ENCODE measurements at places on chromosomes 6 and 20.

- DNase-seq, result no peak
Observed at GRCh38 chr6:155595284-155595683, 139.6 kb upstream of the NOX3 start.

DNA sequence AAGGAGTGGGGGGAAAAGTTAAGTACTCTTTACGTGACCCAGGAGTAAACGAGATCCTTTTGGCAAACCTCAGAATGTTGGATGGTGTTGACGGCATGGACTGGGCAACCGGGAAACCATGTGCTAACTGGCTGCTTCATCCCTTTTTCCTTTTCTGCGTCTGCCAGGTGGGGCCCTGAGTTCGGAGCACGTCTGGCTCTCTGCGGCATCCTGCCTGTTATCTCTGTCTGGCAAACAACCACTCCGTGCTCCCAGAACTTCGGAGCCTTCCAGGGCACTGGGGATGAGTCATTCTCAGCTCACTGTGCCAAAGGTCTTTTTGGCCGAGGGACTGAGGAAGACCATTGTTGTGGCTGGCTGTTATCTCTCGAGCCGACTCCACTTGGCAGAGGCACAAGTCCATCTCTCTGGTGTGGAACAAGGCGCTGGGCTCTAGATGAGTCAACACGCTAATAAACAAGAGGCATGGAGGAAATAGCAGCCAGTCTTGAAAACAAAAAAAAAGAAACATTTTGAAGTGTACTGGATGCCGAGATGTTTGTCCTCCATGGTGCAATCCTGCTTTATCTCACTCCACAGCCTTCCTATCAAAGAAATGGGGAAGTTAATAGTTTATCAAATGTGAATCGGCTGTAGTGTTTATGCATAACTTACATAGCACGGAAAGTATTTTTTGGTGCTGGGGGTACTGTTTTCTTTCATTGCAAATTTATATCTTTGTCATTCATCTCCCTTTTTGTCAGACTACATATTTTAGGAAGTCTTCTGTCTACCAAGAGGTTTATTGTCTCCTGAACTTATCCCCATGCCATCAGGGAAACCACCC, 64.6 kb upstream of the TXNDC5 start:
- no peak for DNase-seq

DNA sequence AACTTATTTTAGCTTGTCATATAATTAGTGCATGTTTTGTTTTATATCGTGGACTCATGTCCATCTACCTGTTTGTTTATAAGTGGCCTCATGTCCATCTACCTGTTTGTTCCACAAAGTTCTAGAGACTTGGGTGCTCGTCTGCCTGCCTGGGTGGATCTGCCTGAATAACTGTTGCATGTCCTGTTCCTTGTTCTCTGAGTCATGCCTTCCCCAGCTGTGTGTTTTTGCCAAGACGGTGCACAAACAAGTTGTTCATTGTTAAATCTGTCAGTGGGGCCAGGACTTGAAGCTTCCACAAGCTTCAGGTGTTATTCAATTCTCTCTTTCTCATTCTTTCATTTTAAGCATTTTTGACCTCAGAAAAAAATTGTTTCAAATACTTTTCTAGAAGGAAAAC, 358.0 kb upstream of the CITED2 start:
- no peak for DNase-seq

GRCh38 chr20:40497899-40498691, 190.9 kb downstream of the MAFB start:
- DNase-seq, result peak; percentile 25

DNA sequence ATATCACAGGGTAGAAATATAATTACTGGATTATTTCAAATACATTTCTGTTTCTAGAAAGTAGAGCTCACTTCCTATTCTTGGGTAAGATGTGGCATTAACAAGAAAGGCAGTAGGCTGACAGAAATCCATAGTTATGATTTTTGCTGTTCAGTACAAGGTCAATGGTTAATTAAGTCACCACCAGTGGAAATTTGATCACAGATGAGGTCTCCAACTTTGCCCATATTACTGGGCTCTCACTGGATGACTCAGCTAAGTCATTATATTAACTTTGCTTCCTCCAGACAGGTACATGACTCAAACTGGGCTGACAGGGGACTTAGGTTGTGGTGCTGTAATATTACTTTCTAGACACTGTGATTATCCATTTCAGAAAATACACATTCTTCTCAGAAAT, 212.4 kb downstream of the GRIK2 start:
- DNase-seq, result no peak

DNA sequence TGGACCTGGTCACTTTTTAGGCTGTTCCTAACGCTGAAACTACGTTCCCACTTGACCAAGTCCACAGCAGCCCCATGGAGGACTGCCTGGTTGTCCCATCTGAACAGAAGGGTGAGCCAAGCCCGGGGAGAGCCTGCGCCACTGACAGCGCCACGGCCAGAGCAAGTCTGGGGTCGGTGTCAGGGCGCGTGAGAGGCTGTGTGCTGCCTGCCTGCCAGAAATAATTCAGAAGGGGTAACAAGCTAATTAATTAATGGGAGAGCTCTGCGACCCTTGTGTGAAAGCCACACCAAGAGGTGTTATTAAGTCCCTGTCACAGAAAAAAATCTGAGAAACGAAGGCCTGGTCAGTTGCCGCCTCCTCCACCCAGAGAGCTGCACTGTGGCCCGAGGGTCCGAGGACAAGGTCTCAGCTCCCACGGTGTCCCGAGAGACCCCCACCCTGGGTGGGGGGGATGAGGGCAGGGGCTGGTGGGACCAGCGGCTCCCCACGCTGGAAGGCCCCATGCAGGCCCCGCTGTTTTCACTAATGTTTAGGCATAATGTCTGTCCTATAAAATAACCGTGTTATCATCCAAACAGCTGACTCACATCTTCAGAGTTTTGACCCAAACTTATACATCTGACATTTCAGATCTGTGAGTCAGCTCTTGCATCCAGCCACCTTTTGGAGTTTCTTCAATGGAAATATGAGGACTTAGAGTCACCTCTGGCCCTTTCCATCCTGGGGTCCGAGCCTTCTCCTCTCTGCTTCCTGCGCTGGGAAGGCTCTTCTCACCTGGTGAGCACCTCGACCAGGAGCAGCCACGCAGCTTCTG, 58.5 kb downstream of the DLL1 start:
- DNase-seq, result no peak

GRCh38 chr20:37288091-37288490, 1.4 kb upstream of the MANBAL start:
- DNase-seq, result no peak

GRCh38 chr20:16419138-16419715, 154.0 kb downstream of the KIF16B start:
- no peak for DNase-seq

DNA sequence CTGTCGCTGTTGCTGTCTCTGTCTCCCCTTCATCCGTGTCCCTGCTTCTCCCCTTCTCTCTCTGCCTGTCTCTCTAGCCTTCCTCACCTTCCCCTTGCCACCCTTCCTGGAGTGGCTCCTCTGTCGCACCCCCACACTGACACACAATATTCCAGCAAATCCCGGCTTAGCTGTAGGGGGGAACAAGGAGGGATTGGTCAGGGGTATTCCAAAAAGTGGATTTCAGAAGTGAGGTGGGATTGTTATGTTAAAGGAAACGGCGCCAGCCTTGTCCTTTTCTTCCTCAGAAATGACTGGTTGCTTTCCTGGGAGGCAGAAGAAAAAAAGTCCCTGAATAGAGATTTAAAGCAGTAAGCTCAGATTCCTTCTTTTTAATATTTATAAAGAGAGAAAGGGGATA, 76.3 kb upstream of the SIRPA start:
- no peak for DNase-seq

GRCh38 chr6:151391471-151392413, at the start of gene ZBTB2:
TSS of gene ZBTB2 (minus strand) at chr6:151391559. CDS start at chr6:151373637, 17,922 bp downstream.
- DNase-seq, result no peak

GRCh38 chr6:115945812-115946211, 114.9 kb downstream of the FRK start:
- DNase-seq, result no peak

DNA sequence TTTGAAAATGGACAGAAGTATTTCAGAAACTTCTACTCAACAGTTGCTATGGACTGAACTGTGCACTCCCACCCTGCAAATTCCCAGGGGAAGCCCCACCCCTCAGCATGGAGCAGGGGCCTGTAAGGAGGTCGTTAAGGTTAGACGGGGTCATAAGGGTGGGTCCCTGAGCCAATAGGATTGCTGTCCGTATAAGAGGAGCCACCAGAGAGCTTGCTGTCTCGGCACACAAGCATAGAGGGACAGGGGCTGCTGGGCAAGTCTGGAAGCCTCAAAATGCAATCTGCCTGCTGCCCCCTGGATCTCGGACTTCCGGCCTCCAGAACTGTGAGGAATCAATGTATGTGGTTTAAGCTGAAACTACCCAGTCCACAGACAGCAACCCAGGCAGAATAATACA, 37.4 kb upstream of the AFDN start:
- no peak for DNase-seq

DNA sequence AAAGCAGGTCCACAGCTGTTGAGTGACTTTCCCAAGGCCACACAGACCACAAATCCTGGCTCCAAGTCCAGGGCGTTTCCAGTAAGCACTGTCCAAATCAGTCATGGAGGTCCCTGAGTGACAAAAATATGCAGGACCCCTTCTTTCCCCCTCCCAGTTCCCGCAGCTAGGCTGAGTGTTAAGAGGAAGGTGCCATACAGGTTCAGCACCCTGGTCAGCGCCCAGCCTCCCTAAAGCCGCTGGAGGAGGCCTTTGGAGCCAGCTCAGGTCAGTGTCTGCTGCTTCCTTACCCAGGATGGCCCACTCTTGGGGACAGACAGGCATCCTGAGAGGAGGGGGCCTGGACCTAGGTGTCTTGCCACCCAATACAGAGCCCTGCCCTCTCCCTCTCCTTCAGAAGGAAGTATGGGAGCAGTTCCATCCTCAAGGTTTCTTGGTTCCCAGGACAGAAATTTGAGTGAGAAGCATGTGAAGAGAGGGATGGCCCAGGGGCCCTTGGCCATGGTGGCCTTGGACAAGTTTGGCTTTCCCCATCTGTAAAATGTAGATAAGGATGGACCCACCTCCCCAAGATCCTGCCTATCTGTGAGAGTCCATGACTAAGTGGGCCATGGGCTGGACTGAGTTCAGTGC, 13.2 kb downstream of the TMEM74B start:
- no peak for DNase-seq

DNA sequence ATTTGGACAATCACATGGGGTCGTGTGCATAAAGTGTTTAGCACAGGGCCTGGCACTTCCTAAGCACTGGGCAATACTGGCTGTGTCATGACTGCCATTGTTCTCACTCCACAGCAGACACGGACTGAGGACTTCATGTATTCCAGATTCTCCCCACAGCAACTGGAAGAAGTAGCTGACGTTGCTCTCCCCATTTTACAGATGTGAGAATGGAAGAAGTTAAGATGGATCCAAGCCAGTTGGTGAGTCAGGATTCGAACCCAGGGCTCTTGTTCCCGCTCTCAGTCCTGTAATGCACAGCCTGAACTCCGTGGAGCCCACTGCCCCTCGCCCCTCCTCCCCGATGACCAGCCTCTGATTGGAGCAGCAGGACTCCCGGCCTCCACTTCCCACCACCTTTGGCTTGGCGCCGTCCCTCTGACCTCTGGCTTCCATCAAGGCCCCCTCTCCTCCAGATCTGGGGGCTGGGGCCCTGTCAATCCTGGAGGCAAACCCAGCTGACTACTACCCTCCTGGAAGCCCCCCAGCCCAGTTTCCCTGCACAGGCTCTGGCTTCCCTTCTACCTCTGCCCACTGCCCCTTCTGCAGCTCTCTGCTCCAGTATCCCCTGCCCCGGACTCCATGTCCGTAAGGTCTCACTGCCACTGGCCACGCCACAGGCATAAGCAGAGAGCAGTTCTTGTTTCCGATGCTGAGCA, 12.7 kb downstream of the NOL4L start:
- DNase-seq, result no peak

GRCh38 chr6:1654054-1654453, 44.3 kb downstream of the FOXC1 start:
- no peak for DNase-seq

GRCh38 chr20:53981752-53982437, 88.5 kb downstream of the BCAS1 start:
- no peak for DNase-seq

DNA sequence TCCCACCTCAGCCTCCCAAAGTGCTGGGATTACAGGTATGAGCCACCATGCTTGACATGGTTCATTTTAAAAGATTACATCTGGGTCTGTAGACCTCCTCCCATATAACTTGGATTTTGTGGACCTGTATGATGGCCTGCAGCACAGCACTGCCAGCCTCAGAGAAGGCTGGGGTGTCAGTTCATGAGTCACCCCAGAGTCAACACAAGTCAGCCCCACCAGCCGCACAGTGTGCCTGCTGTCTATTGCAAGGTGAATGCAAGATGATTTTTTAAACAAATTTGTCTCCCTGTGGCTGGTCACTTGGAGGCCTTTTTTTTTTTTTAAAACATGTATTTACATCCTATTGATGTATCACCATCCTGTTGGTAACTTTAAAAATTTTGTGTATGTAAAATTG, 76.7 kb downstream of the RREB1 start:
- DNase-seq, result no peak

- DNase-seq, result no peak
Observed at GRCh38 chr20:45221076-45221475, at the start of gene SEMG2. TSS of gene SEMG2 (plus strand) at chr20:45221373. CDS start at chr20:45221390, 17 bp downstream.

DNA sequence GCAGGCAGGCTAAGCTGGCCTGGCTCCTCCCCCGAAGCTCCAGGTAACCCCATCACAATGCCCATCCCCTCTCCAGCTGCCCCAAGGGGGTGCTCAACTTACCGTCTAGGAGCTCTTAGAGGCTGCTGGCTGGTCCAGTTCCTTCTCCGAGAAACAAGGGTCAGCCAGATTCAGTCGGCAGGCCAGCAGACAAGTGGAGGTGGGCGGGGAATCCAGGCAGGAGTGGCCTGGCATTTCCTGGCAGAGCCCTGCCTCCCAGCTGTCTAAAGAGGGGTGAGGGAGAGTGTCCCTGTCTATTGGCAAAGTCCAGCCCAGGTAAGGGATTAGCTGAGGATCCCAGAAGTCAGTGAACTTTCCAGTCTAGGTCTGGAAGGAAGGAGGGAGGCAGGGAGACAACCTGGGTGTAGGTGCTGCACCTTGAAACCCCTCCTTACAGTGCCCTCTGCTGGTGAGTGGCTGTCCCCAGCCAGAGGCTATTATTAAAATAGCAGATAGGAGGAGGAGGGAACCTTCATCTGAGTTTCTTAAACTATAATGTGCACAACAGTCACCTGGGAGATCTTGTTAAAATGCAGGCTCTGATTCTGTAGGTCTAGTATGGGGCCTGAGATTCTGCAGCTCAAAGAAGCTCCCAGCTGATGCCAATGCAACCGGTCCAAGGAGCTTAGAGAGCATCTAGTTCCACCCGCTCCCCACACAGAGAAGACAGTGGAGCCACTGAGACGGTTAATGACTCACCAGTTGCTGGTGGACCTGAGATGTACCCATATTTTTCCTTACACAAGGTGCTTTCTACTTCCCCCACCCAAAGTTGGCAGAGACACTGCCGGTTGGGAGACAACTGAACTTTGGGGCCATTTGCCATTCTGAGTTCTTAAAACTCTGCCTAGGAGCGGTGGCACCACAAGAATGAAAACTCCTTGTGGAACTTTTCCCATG, at the start of gene UNC5CL:
TSS of gene UNC5CL (minus strand) at position 162 of the 939 bp plus-strand sequence. CDS start 4,147 bp downstream, outside the sequence.
- DNase-seq, result no peak

DNA sequence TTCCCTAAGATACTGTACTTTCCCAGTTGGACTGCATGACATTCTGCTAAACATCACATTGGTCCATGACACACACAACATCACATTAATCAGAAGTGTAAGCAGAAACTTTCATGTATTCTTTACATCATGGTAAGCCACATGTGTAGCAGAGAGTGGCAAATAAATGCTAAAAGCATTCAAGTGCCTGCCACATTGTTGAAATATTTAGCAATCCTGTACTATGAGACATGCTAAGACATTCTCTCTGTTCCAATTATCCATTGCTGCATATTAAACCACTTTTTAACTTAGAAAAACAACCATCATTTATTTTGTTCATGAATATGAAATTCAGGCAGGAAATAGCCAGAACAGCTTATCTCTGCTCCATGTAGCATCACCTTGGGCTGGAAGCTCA, 207.7 kb upstream of the GJE1 start:
- no peak for DNase-seq

Measured in esophagus squamous epithelium (tissue), 5 donors.